Transverse colon (tissue), 4 donors: ENCODE measurements at places on chromosomes 12 and 14. TPM values are rescaled to one million over a fixed set of nuclear protein-coding genes. Genes with fewer than 3 reads are reported as not detected.

Gene SLC25A47
- 0.27 TPM for total RNA-seq

Gene LAG3
- not detected for total RNA-seq

Gene RFX4
- total RNA-seq = not detected

Gene BMAL2
- 0.75 TPM for total RNA-seq

Gene IL25
- total RNA-seq = not detected

Gene VWF
- total RNA-seq = 51.3 TPM

Gene CELA1
- not detected for total RNA-seq

Gene DNAJC22
- 39.6 TPM for total RNA-seq

Gene PPM1H
- 0.37 TPM for total RNA-seq

Gene TFCP2
- total RNA-seq = 14.2 TPM

Gene LRRIQ1
- not detected for total RNA-seq

Gene DBX2
- not detected for total RNA-seq

Gene CD4
- 1.00 TPM for total RNA-seq

Gene PSMB5
- total RNA-seq = 16.7 TPM

Gene INF2
- 187 TPM for total RNA-seq

Gene COX8C
- total RNA-seq = not detected

Gene DAO
- 3.7 TPM for total RNA-seq

Gene ACOT4
- 3.5 TPM for total RNA-seq

Gene TROAP
- total RNA-seq = 1.1 TPM

Gene CD27
- total RNA-seq = 16.8 TPM

Gene IQSEC3
- total RNA-seq = 0.16 TPM

Gene SLC5A8
- total RNA-seq = 0.32 TPM

Gene SLC7A8
- total RNA-seq = 13.9 TPM

Gene TOMM20L
- total RNA-seq = not detected

Gene LGR5
- total RNA-seq = 0.40 TPM

Gene PMEL
- not detected for total RNA-seq

Gene KLRG1
- not detected for total RNA-seq

Gene PLCZ1
- not detected for total RNA-seq

Gene KRT83
- not detected for total RNA-seq

Gene ABCB9
- 0.40 TPM for total RNA-seq

Gene COPZ1
- total RNA-seq = 79.6 TPM

Gene SPIC
- total RNA-seq = not detected

Gene OR4E2
- total RNA-seq = not detected

Gene HOXC4
- 0.64 TPM for total RNA-seq

Gene FOXN3
- 130 TPM for total RNA-seq

Gene FCF1
- total RNA-seq = 0.37 TPM

Gene PLEKHD1
- 0.14 TPM for total RNA-seq

Gene CARMIL3
- total RNA-seq = 4.1 TPM
